Activated CD4-positive, alpha-beta T cell treated with anti-CD3 and anti-CD28 coated beads for 48 hours (primary cell): ENCODE measurements at places on chromosomes 4 and X.

DNA sequence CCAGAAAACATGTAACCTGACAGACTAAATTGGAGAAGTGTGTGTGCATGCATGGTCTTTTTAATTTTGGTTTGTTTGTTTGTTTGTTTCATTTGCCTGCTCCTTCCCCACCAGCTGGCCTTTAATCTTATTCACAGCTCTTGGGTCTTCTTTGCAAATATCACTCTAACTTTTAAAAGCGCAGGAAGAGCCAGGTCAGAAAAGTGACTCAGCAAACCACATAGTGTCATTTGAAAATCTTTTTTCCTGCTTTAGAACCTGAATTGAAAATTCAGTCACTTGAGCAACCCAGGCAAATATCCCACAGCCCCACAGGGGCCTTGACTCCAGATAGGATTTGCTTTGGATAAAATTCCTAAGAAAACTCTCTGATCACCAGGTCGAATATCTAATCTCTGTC is 4.6 kb downstream of the TMEM255A start:
- DNase-seq, result no peak

- no peak for DNase-seq
Observed at GRCh38 chr4:179981161-179981560, 2262.0 kb upstream of the TENM3 start.

DNA sequence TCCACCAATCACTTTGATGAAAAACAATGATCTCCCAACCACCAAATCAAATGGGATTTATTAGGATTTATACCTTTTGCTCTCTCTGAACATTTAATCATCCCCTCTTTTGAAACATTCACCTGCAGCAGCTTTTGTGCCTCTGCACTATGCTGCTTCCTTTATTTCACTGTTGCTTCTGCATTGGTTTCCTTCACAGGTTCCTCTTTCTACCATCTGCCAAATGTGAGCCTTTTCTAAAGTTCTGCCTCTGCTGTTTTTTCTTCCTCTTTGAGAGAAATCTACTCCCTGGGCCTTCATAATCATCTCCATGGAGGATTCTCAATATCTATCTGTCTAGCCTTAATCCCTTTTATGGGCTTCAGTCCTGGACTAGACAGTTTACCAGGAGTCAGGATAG is 24.7 kb downstream of the CUL4B start:
- DNase-seq, result no peak

GRCh38 chr4:185683222-185683621 is 128.8 kb downstream of the SORBS2 start:
- no peak for DNase-seq

- peak; percentile 18 for DNase-seq
Observed at GRCh38 chr4:102299354-102300107, 45.8 kb downstream of the SLC39A8 start.

DNA sequence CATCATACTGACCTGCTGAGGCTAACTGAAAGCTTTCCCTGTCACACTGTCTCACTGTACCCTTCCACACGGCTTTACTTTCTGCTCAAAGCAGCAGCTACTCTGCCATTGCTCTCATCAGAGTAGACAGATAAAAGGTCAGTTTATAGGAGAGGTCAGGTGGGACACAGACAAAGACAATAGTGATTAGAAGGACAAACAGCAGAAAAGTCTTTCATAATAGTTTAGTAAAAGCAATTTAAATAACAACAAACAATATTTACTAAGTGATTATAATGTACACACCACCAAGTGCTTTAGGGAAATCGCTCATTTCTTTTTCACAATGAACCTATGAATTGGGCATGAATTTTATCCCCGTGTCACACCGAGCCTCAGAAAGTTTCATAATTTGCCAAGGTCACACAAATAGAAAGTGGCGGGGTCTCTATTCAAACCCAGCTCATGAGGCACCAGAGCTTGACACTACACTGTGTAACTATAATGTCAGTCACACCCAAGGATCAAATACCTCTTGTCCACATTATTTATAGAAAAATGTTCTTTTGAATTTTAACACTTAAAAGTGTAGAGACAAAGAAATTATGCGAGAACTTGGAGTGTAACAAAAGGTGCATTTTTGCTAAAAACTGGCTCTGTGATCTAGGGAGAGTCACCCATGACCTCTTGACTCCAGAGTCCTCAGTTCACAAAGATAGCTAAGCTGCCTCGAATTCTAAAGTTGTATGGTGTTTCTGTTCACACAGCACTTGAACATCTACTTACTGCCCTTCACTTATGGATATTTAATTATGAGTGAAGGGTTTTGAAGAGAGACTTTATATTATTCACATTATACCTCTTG is 24.5 kb upstream of the SORBS2 start:
- no peak for DNase-seq

DNA sequence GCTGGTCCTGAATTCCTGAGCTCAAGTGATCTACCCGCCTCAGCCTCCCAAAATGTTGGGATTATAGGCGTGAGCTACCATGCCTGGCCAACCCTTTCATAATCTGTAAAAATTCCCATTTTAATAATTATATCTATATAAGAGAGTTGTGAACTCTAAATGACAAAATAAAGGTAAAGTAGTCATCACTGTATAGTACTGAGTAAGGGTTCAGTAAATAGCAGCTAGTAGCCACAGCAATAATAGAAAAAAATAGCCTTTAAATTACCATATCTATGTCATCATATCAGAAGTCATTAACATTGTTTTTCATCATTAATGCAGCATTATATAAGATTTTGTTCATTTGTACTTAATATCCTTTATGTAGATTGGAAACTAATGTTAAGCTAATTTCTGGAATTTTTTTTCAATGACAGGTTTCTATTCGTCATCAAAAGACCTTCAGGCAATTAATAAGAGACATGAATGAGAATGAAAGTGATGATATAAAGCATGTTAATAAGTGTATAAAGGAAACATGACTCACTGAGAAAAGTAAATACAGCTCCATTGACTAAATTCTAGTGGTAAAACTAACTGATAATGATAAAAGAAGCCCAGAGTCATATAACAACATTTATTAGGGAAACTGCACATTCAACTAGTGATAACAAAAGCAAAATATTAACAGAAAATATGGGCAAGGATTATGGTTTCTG is 85.9 kb upstream of the UGT8 start:
- no peak for DNase-seq

DNA sequence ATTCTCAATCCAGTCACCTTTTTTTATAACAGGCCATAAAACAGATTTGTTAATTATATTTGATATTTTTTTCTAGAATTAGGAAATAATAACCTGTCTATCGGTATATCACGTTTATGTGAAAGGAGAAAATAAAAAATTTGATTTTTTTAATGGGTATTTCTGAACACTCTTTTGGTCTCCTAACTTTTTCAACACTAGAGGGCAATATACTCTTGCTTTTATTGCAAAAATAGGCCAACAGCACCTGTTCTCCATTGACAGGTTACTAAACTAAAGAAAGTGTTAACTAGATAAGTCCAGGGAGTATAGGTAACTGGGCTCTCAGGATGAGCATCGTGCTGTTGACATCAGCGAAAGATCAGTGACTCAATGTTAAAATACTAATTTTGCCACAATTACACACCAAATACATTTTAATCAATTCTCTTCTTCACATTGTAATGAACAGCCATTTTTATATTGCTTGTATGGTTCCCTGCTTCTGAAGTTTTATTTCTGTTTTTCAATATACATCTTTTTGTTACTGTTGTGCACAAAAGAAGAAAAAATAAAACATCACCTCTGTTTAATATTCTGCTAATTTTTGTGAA is 22.8 kb downstream of the NDST4 start:
- DNase-seq, result no peak

DNA sequence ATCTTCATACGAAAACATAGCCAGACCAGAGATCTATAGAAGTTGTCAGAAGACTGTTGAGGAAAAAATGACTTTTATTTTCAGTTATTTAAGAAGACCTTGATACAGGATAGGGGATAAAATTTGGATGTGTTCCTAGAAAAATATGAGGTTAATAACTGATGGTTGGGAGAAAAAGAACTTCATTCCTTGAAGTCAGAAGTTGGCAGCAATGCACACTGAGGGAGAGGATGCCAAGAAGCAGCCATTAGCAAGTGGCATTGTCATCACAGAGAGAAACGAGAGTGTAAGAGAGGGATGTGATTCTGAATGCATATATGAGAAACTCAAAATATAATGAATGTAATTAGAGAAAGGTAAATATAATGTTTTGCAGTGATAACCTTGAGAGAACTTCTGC is 382.1 kb upstream of the EPHA5 start:
- no peak for DNase-seq

GRCh38 chr4:11072999-11073398 is 355.7 kb downstream of the HS3ST1 start:
- DNase-seq, result no peak

GRCh38 chrX:135543924-135544323 is 23.5 kb downstream of the INTS6L start:
- DNase-seq, result peak; percentile 48

- no peak for DNase-seq
Observed at GRCh38 chrX:130694983-130695382, 208.0 kb downstream of the ENOX2 start.

- DNase-seq, result no peak
Observed at GRCh38 chr4:58247792-58248191, 1137.6 kb upstream of the IGFBP7 start.

DNA sequence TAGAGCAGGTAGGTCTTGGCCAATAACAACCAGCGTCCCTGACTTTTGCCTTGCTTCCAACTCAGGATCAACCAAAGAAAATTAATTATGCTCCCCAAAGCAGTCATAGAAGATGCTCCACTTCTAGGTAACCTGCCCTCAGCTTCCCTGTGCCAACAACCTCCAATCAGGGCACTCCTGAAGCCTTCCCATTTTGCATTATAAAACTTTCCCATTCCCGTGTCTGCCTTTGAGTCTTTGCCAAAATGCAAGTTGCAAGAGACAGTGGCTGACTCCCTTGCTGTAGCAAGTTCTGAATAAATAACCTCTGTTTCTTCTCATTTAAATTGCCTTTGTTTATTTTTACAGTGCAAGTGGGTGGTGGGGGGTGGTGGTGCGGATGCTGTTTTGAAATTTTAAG is 418.0 kb downstream of the PACRGL start:
- no peak for DNase-seq

DNA sequence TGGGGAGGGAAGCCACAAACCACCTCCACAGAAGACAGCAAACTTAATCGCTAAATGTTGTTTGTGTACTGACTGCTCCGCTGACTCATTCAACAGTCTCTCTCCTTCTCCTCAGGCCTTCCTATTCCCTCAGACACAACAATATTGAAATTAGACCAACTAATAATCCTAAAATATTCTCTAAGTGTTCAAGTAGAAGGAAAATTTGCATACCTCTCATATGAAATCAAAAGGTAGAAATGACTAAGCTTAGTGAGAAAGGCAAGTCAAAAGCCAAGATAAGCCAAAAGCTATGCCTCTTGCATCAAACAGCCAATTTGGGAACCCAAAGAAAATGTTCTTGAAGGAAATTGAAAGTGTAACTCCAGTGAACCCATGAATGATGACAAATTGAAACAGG is 75.7 kb upstream of the ARHGAP24 start:
- DNase-seq, result no peak

DNA sequence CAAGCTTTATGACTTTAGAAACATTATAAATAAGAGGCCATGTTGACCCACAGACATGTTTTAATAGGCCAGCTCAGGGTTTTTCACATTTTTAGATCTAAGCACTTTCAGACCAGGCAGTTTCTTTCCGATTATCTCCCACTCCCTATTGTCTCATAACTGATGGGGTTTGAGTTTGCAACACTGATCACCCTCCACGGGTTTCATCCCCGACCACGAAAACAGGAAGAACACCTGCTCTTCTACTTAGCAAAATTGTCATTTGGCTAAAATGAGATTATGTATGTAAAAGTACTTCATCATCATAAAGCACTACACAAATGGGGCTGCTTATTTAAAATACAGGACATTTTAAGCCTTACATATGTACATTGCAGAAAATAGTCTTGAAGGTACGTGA is 407.9 kb downstream of the HNRNPD start:
- no peak for DNase-seq

DNA sequence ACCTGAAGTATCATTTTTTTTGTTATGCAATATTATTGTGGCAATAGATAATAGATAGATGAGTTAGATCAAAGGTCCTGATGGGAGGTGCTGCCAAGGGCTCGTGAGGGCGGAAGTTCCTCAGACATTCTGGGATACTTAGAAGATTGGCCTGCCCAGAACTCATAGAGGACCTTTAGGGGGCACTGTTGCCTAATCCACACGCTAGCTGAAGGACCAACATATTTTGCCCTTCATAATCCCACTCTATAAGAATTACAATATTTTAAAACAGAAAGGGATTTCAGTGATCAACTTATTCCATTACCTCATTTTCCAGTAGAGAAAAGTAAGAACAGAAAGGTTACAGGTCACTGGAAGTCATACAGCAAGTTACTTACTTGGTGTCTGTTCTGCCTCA is 22.9 kb upstream of the COX7B2 start:
- DNase-seq, result peak; percentile 9

DNA sequence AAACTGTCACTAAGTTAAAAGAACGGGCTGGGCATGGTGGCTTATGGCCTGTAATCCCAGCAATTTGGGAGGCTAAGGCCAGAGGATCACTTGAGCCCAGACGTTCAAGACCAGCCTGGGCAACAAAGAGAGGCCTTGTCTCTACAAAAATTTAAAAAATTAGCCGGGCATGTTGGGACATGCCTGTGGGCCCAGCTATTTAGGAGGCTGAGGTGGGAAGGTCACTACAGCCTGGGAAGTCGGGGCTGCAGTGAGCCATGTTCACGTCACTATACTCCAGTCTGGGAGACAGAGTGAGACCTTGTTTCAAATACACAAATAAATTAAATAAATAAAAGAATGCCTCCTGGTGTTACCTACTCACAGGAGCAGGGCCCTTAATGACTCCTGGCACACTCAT is 69.5 kb downstream of the APBB2 start:
- no peak for DNase-seq

DNA sequence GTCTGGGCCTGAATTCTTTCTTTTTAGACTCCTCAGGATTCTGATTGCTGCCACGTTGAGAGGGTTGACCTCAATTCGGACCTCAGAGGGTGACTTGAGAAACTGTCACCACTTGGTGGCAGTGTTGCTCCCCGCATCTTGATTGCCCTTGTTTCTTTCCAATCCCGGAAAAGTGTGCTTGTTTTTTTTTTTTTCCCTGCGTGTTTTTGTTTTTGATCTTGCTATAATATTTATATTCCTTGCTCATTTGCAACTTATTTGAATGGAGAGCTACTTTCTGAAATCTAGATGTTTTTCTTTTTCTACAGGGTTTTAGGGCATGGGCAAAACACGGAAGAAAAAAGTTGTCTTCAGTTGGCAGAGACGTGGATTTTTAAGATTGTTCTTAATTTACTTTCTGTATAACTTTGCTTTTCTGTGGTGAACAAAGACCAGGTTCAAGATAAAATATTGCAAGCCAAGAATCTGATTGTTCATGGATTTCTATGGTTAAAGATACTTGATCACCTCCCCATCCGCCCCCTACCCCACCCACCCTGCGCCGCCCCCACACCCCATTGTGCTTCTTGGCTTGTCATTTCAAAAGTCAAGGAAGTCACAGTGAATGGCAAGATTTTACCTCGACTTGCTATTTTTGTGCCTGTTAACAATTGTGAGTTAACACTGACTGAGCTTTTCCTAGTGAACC is 102.0 kb downstream of the PTTG2 start:
- peak; percentile 79 for DNase-seq
